ENCODE measurements at places on chromosomes 11 and 22. TPM values are rescaled to one million over a fixed set of nuclear protein-coding genes. Genes with fewer than 3 reads are reported as not detected.

DNA sequence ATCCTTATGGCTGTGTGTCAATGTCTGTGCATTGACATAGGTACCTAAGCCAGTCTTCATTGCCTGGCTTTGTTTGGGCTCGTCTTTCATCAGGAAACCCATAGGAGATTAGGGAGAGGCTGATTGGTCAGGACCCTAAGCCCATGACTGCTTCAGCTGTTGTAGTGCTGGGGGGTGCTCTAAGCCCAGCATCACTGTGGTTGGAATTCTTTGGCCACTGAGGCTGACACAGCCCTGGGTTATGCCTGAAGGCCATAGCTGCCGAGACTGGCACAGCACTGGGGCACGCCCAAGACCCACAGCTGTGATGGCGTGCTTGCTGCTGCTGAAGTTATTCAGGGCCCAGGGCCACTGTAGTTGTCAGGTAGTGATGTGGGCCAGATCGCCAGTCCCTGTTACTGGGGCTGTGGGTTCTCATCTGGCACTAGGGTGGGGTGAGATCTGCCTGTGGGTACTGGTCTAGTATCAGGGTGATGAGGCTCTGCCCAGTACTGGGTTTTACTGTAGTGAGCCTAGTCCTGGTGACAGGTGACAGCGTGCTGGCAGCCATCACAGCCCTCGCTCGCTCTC, 4.9 kb downstream of the USP18 start:
- no peak for DNase-seq

DNA sequence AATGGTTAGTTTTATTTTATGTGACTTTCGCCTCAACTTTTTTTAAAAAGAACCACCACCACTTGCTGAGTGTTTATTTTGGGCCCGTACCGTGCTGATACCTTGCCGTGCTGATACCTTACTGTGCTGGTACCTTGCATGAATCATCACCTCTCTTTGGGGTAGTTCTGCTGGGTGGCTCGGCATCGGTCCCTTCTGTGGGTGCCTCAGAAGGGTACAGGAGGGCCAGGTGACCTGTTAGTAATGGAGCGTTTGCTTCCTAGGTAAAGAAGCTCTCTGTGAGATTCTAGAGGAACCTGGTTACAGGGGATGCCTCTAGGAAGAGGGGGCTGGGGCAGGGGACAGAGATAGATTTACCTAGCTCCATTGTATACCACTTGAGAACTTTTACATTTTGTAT, 17.1 kb downstream of the TOM1 start:
- DNase-seq: peak; percentile 1

DNA sequence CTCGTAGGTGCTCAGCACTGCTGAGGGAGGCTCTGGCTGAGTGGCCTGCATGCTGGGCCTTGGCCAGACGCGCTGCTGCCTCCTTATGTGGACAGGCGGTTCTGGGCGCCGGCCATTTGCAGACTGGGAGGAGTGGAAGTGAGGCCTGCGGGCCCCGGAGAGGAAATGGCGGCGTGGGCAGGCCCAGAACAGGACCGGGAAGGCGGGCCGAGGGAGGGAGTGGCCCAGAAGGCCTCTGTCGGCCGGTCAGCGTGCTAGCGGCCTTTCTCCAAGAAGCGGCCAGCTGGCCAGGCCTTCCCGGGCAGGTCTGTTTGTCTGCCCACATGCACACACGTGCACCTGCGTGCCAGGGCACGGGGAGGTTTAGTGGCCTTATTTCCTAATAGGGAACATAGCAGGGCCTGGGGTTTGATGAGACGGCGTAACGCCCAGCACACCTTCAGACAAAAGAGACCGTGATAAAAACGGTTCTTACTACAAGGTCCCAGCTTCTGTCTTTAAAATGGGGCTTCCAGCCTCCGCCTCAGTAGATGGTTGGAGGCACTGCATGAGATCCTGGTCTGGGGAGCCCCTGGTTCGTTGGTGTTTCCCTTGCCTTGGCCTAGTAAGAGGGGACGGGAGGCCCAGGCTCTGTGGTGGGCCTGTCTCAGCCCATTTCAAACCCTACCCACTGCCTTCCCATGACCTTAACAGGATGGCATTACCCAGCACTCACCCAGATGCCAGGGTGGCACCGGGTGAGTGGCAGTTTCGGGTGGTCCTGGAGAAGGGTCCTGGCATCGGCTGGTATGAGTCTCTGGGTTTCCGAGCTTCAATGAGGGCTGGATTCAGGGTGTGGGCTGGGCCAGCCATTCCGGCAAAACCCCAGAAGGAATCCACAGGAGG, 65.1 kb upstream of the PPARA start:
- no peak for DNase-seq

The RFPL1 gene
- not detected for total RNA-seq

The VWCE gene
- total RNA-seq: 0.94 TPM

DNA sequence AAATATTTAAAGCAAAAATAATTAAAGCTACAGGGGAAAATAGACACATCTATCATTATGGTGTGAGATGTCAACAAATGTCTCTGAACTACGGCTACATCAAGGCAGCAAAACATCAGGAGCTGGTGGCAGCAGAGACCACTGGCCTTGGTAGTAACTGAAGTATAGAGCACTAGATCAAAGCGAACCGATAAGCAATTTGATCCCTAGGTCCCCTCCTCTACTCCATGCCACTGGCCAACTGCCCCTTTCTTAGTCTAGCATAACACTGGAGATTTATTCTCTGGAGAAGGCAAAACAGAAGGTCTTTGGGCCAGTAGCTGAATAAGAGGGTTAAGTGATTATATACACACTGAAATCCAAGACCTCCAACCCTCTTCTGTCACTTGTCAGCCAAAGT, 13.6 kb upstream of the RAB3IL1 start:
- no peak for DNase-seq

The RAC2 gene
- 297 TPM for total RNA-seq
